ENCODE measurements at places on chromosomes 5 and 9. TPM values are rescaled to one million over a fixed set of nuclear protein-coding genes. Genes with fewer than 3 reads are reported as not detected.
A peak's percentile ranks its signal among the peaks of the same experiment; 100 is the strongest.

PCDHGA3 gene
- 2.1 TPM for total RNA-seq

MOB3B gene
- 20.7 TPM for total RNA-seq

GADD45G gene
- total RNA-seq, result 12.6 TPM

GRCh38 chr5:35672995-35673394 is 55.3 kb downstream of the SPEF2 start:
- H3K4me3 ChIP-seq, result no peak overlapping the region
- H3K4me1 ChIP-seq, result no peaks in the 10 kb centered on the region

GRCh38 chr5:69049151-69049550 is 44.7 kb upstream of the SLC30A5 start:
- no peak overlapping the region for H3K27ac ChIP-seq
- no peaks in the 10 kb centered on the region for H3K4me1 ChIP-seq
- H3K27me3 ChIP-seq, result no peaks in the 10 kb centered on the region
- H3K36me3 ChIP-seq, result no peaks in the 10 kb centered on the region
- H3K4me3 ChIP-seq, result no peak overlapping the region
- DNase-seq, result no peak

- H3K27ac ChIP-seq, result no peak overlapping the region
- H3K4me1 ChIP-seq, result peaks cover 24% of the 10 kb centered on the region
- no peak for DNase-seq
- H3K4me3 ChIP-seq, result no peak overlapping the region
- H3K27me3 ChIP-seq, result peaks cover 8% of the 10 kb centered on the region
Measured at GRCh38 chr5:181047921-181048320, 7.9 kb downstream of the BTNL9 start.

- H3K36me3 ChIP-seq, result no peaks in the 10 kb centered on the region
- H3K27me3 ChIP-seq, result peaks cover 49% of the 10 kb centered on the region
- peaks cover 28% of the 10 kb centered on the region for H3K4me1 ChIP-seq
- no peak for DNase-seq
- H3K4me3 ChIP-seq, result peak overlapping the region; percentile 47
Measured at GRCh38 chr9:122226758-122227574, 1.8 kb downstream of the LHX6 start.

- H3K4me1 ChIP-seq, result no peaks in the 10 kb centered on the region
- H3K27me3 ChIP-seq, result no peaks in the 10 kb centered on the region
- H3K36me3 ChIP-seq, result no peaks in the 10 kb centered on the region
- no peak for DNase-seq
- H3K27ac ChIP-seq, result no peak overlapping the region
Measured at GRCh38 chr5:74186356-74187315, 453.9 kb downstream of the ENC1 start.

DNA sequence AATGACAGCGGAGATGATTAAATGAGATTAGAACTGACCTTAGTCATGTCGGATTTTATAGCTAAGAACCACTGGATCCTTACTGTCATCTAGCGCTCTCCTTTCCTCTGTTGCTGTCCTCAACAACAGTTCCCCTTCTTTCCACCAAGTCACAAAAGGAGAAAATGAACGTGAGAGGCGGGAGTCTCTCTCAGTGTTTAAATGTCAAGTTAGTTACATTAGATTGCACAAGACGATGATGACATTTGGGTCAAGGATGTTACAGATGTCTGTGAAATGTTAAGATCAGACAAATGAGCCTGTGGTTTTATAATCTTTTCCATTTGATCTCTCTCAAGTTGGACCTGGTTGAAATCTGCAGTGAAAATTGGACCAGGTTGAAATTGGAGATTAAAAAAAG is 53.5 kb downstream of the FBXO38 start:
- H3K4me1 ChIP-seq, result no peaks in the 10 kb centered on the region
- no peaks in the 10 kb centered on the region for H3K27me3 ChIP-seq
- H3K4me3 ChIP-seq, result no peak overlapping the region
- no peak for DNase-seq

- no peak for DNase-seq
- no peaks in the 10 kb centered on the region for H3K27me3 ChIP-seq
- H3K27ac ChIP-seq, result peak overlapping the region; percentile 51
- H3K4me3 ChIP-seq, result no peak overlapping the region
Measured at GRCh38 chr9:97564291-97565175, 63.1 kb downstream of the TMOD1 start.

- no peak overlapping the region for H3K27ac ChIP-seq
- H3K4me3 ChIP-seq, result no peak overlapping the region
- no peak for DNase-seq
- H3K27me3 ChIP-seq, result no peaks in the 10 kb centered on the region
Measured at GRCh38 chr5:64978546-64978945, 209.8 kb downstream of the CWC27 start.

DNA sequence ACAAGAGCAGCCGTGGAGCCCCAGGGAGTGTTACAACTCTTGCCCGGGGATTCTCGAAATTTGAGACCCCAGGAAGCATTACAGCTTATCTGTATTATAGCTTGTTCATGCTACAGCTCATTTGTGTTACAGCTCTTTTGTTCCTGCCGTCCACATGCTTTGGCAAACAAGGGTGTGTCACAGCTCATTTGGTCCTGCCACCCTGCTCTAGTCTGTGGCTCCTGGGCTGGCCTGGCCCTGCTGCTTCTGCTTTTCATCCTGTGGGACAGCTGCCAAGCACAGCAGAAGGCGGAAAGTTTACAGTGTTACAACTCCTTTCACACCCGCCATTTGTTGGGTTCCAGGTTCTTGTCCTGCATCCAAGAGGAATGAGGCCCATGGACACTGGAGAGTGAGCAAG is 685.0 kb downstream of the SLCO4C1 start:
- DNase-seq, result no peak
- H3K4me3 ChIP-seq, result no peak overlapping the region

DNA sequence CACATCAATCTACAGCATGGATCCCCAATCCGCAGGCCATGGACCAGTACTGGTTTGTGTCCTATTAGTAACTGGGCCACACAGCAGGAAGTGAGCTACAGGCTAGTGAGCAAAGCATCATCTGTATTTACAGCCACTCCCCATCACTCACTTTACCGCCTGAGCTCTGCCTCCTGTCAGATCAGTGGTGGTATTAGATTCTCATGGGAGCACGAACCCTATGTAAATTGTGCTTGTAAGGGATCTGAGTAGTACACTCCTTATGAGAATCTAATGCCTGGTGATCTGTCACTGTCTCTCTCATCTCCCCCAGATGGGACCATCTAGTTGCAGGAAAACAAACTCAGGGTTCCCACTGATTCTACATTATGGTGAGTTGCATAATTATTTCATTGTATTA is 212.7 kb upstream of the FAM174A start:
- no peak overlapping the region for H3K27ac ChIP-seq
- no peaks in the 10 kb centered on the region for H3K4me1 ChIP-seq
- H3K4me3 ChIP-seq, result no peak overlapping the region
- H3K36me3 ChIP-seq, result no peaks in the 10 kb centered on the region

GRCh38 chr9:84862810-84863287 is 193.3 kb downstream of the NTRK2 start:
- peak overlapping the region; percentile 41 for H3K27ac ChIP-seq
- no peak for DNase-seq
- no peaks in the 10 kb centered on the region for H3K36me3 ChIP-seq
- H3K27me3 ChIP-seq, result no peaks in the 10 kb centered on the region
- H3K4me3 ChIP-seq, result no peak overlapping the region
- peaks cover 29% of the 10 kb centered on the region for H3K4me1 ChIP-seq

Data from upper lobe of left lung (tissue), 6 donors.